Endothelial cell of umbilical vein (primary cell): ENCODE measurements at places on chromosomes 3 and 15. TPM values are rescaled to one million over a fixed set of nuclear protein-coding genes. Genes with fewer than 3 reads are reported as not detected.

CCRL2 gene
- 6.6 and 7.4 TPM in 2 replicates for polyA plus RNA-seq

AHSG gene
- polyA plus RNA-seq: not detected in 2 replicates

KBTBD13 gene
- not detected in 2 replicates for polyA plus RNA-seq

ITIH1 gene
- not detected in 2 replicates for polyA plus RNA-seq

SLC51B gene
- polyA plus RNA-seq: not detected in 2 replicates

COPS2 gene
- polyA plus RNA-seq: 14.8 and 20.2 TPM in 2 replicates

TIGIT gene
- not detected in 2 replicates for polyA plus RNA-seq

MEX3B gene
- 11.0 and 13.3 TPM in 2 replicates for polyA plus RNA-seq
